ENCODE measurements at places on chromosomes 3 and 15.

GRCh38 chr3:119697394-119697793 is 5.4 kb upstream of the CFAP91 start:
- no peak for DNase-seq

DNA sequence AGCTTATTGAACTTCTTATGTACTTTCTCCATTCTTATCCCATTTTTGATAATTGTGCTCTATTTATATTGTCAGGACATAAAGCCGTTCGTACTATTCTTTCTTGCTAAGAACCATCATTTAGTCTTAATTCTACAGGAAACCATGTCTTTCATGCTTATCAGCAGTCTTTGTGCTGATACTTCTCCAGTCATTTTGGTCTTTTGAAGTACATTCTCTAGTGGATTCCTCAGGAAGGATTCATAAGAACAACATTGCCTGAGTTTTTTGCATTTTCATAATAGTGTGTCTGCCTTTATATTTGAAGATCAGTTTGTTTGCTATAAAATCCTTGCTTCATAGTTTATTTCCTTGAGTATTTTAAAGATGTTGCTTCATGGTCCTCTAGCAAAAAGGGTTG is 126.6 kb upstream of the NEO1 start:
- no peak for DNase-seq

DNA sequence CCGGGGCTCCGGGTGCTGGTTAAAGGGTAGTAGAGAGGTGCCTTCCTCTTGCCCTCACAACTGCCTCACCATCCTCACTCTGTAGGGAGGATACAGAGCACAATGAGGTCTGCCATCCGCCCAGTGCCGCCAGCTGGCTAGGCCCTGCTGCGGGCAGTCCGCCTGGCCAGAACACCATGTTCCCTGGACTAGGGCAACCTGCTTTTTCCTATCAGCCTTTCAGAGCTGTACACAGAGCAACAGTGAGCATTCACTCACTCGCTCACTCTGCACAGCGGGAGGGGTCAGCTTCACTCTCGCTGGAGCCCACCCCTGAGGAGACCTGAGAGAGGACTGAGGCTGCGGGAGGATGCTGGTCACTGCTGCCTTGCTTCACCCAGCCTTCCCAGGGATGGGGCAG is 218.7 kb upstream of the CHRNA7 start:
- DNase-seq: no peak

- no peak for DNase-seq
Measured at GRCh38 chr15:63091679-63092446, 29.8 kb upstream of the LACTB start.

DNA sequence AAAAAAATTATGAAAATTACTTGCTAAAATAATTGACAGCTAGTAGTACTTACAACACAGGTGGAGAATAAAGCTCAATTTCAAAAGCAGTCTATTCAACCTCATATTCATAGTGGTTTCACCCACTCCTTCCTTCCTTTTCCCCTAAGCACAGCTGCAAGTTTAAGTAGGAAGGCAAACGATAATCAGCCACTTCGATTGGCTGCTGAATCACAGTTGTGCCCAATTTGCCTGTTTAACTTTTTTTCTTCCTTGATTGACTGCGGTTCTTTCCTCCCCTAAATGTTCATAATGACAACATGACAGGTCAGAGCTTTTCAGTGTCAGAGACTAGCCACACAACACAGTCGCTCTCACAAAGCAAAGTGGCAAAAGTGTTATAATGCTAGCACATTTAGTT is 468.0 kb upstream of the GBE1 start:
- peak; percentile 3 for DNase-seq

- no peak for DNase-seq
Measured at GRCh38 chr3:18077128-18077840, 334.9 kb upstream of the TBC1D5 start.

DNA sequence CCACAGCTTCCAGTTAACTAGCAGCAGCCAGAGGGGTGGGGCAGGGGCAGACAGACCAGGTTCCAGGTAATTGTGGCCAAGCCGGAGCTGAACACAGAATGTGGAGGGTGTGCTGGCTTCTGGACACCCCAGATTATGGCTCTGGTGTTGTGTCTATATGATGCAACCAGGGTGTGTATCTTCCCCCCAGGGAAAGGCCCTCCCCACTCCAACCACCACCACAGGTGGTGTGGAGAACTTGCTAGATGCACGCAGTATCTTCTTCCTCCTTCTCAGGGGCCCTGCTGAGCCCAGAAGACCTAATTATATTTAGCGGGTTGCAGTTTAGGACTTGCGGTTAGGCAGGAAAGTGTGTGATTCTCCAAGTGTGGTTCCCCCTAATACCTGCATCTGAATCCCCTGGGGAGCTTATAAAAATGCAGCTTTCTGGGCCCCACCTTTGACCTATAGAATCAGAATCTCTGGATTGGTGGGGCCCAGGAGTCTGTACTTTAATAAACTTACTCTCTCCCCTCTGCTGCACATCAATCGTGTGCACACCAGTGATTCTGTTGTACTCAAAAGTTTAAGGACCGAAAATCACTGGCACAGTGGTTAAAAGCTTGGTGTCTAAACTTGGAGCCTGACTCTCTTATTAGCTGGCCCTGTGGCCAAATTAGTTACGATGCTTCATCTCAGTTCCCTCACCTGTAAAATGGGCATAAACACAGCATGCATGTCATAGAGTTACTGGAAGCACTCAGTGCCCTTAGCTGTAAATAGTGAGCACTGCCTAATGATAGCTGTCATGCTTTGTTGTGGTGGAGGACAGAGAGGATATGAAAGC is 379.1 kb upstream of the PROK2 start:
- no peak for DNase-seq

DNA sequence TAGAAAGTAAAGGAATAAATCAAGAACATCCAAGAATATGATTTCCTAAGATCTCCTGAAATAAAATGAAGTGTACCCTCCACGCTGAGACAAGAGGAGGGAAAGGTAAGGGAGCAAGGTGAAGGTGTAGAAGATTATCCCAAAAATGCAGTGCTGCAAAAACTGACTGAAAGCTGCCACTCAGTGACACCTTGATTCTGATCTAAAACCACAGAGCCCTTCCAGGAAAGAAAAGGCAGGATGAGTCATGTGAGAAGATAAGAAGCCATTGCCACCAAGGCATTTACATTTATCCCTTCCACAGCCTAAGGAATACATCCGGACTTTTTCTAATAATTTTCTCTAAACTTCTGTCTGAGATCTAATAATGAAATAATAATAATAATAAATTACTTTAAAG is 49.9 kb downstream of the IGSF11 start:
- peak; percentile 27 for DNase-seq

DNA sequence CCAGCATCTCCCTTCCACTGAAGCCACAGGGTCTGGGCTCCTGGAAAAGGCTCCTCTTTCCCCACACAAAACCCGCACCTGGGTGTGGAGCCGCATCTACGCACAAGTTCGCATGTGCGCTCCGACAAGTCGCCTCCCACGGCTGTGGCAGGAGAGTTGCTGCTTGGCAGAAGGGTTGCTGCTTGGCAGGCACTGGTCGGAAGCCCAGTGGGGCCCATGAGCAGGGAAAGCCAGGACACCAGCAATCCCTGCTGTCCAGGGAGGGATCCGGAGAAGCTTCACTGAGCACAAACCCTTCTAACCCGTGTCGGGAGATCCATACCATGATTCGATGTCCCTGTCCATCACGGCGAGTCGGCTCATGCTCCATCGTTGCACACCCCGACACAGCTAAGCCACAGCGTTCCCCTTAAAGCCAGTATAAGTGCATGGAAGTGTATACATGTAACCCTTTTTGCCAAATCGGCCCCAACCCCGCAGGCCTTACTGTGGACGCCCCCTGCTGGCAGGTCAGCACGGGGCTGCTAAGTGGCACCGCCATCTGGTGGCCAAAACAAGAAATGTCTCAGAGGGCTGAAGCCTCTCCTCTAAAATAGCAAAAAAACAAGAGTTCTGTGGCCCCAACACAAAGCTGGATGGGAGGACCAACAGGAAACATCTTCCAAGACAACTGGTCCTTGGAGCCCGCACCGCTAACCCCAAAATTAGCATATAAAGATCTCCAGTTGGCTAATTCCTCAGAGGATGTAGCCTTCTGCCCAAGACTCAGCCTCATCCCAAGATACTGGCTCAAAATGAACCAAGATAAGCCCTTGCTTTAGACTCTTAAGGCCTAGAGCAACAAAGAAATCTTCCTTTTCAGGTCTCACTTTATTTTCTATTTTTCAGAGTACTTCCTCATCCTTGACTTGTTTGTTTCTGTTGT is 8.3 kb downstream of the ANKRD63 start:
- peak; percentile 87 for DNase-seq

DNA sequence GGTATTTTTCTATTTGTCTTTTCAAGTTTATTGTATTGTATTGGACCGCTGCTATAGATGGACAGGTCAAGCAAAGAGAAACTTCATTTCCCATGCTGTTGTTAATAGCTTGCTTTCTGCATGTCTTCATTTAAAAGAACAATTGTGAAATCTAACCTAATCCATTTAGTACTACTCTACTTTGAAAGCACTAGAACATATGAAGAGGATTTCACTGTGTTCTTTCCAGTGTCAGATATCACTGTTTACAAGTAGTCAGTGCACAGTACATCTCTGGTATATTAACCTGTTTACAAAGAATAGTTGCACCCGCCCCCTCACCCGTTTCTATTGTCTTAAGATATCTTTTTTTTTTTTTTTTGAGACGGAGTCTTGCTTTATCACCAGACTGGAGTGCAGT is 21.8 kb upstream of the EDEM1 start:
- no peak for DNase-seq

- DNase-seq: no peak
Measured at GRCh38 chr3:45691842-45692241, 2.6 kb downstream of the SACM1L start.

- no peak for DNase-seq
Measured at GRCh38 chr3:82891028-82891427, 1129.6 kb upstream of the GBE1 start.

DNA sequence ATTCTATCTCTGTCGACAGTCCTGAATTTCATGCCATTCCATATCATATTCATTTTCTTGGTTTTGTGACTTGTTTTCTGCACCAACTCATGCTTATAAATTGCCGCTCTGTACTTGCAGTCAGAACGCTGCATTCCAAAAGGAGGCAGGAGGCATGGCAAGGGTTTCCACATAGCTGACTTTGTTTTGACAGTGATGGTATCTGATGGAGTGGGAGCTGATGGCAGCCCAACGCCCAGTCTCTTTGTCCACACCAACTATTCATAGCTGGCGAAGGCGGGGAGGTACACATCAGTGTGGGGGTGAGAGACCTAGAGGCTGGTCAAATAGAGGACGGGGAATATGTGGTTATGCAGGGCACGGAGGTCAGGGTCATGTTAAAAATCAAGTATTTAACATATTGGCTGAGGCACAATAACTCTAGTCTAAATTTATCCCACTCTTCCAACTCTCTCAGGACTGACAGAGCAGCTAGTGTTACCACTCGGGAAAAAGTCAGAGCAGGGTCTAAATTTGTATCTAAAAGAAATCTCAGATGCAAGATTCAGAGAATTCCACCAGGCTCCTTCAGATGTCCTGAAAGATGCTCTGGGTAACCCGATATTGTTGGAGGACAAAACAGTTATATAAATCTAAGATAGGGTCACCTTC is 67.8 kb upstream of the ATP13A3 start:
- no peak for DNase-seq
